ENCODE measurements at places on chromosomes 6 and 20. TPM values are rescaled to one million over a fixed set of nuclear protein-coding genes. Genes with fewer than 3 reads are reported as not detected.
A peak's percentile ranks its signal among the peaks of the same experiment; 100 is the strongest.

DNA sequence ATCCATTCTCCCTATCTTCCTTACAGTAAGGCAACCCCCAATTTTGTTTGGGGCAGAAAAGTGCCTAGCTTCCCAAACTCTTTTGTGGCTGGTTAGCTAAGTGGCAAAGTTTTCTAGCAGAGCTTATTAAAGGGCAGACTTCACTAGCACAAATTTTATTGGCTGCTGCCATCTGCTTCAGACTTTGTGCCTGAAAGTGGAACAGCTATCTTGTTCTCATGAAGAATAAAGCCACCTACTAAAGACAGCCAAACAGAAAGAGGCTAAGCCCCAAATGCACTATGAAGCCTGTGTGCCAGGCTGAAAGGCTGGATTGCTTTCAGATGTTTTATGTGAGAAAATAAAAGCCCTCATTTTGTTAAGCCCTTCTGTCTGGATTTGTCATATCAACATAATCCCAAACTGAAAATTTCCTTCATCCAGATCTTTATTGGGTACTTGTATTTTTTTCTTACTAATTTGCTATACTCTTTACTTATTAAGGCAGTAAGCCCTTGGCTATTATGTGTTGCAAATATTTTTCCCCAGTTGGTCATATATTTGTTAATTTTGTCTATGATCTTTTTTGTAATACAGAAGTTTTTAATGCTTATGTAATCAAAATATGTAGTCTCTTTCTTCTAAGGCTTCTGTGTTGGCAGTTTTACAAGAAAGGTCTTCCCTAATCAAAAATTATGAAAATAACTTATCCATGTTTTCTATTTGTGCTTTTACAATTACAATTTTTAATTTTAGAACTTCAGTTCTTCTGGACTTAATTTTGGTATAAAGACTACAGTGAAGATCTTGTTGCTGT is 191.1 kb downstream of the TASP1 start:
- DNase-seq, result no peak

DNA sequence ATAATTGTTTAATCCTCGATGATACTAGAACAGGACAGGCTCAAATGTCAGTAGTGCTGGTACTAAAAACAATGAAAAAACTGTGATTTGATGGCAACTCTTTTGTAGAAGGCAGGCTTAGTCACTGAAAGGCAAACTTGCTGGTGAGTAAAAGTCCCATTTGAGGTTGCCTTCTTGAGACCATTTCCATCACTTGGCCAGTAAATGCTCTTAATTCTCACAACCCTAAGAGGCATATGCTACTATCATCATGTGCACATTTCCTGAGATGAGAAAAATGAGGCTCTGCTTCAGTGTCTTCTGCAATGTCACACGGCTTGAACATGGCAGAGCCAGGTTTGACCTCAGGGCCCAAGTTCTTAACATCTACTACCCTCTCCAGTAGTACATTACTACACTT is 9.9 kb downstream of the AKIRIN2 start:
- DNase-seq, result no peak

DNA sequence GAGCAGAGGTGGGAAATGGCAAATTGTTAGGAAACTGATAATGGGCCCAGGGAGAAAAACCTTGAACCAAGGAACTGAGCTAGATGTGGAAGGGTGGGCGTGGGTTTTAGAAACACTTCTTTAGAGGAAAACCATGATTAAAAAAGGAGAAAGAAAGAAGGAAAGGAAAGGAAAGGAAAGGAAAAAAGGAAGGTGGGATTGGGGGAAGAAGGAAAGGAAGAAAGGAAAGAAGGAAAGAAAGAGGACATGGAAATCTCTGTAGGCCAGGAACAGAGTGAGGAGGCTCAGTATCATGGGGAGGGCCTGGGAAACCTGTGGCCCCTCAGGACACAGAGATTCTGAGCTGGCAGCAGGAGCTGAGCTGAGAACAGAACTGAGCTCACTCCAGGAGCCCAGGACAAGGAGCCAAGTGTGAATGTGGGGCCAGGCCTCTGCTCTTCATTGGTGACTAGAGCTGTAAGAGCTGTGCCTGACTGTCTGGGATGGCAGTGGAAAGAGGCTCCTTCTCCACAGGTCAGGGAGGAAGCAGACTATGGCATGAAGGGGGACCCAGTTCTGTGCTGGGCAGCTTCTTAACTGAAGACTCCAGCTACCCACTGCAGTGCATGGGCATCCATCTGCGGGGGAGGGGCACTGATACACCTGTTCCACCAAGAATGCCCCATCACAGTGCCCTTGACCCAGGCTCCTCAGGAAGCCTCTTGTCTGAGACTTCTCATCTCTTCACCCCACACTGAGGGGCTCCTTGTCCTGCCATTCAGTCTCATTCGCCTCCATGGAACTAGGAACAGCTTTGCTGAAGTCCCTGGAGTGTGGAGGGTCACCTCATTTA is 116.1 kb upstream of the BACH2 start:
- no peak for DNase-seq

DNA sequence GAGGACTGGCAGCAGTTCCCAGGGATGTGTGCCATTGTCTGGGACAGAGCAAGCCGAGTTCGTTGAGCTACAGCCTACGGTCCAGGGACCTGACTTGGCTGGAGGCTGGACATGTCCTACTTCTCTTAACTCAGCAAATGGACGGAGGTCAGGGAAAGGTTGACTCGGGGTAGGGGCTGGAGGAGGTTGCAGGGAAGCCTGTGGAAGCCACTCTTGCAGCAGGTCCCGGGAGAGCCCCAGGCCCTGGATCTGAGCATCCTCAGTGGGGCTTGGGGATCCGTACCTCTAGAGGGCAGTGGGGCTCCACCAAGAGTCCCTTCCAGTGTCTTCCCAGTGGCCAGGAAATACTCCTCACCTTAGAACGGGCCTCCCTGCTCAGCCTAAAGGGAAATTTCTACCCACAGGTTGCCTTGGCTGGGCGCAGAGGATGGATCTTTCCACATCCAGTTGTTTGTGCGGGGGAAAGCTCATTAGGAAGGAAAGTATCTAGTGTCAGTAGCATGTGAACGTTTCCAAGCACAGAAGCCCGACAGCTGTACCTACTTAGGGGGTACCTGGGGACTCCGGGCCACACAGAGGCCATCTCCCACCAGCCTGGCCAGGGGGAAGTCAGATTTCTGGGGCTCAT is 170.2 kb downstream of the NFATC2 start:
- DNase-seq, result peak; percentile 67

Gene SALL4
- 0.20 TPM for total RNA-seq

Data from mucosa of gallbladder (tissue), 1 donor.